GDM1 (cell line): ENCODE measurements at places on chromosomes 11 and 22.

DNA sequence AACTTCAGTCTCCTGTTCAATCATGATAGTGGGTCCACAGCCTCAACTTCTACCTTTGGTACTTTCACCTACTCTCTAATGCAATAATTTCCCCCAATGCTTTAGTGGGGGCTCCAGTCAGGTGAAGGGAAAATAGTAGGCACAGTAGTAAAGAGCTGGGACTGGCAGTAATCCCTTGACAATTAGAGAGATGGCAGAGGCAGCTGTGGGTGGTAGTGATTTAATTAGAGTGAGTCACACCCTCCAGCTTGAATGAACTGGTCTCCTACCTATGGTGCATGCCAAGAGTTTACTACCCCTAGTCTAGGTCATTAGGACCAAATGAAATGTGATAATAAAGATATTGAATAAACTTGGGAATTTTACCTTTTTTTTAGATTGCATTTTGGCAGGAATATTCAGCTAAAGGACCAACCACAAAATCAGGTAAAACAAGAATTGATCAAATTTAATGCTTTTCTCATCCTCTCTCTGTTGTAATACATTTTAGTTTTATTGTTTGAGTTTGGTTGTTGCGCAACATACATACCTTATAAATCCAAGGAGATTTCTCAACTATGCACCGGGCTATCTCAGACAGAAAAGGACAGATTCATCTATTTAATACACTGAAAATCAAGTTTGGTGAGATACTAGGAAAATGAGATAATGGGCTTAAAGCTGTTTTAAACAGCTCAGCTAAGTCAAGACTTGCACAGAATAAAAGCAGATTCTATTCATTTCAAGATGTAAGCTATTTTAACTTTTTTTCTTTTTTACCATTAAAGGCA is 9.0 kb downstream of the PRRG4 start:
- no peak for DNase-seq

- DNase-seq = no peak
These were observed 405.7 kb downstream of the AASDHPPT start for GRCh38 chr11:106482917-106483785.

DNA sequence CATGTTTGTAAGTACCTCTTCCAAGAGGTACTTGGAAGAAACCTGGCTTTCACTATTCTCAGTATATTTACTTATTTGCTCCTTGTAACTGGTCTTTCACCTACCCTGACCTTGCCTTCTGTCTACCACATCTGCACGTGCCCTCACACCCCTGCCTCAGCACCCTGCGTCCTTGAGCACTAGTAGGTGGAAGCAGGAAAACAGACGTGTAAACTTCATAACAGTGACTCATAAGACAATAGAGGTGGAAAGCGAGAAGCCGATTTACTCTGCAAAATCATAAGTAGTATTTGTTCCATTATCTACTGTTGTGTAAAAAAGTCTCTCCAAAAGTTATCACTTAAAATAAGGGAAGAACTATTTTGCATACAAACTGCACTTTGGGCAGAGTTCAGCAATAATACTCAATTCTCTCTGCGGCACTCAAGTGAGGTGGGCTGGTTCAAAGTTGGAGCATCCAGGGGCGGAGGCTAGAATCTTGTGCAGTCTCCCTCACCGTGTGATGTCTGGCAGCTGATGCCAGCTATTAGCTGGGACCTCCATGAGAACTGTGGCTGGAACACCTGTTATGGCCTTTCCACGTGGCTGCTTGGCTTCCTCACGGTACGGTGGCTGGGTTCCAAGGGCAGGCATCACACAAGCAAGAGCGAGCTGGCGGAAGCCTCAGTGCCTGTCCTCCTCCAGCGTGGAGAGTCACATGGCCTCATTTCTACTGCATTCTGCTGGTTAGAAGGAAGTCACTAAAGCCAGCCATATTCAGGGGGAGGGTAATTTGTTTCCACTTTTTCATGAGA is 30.4 kb downstream of the PACS1 start:
- DNase-seq = peak; percentile 56

DNA sequence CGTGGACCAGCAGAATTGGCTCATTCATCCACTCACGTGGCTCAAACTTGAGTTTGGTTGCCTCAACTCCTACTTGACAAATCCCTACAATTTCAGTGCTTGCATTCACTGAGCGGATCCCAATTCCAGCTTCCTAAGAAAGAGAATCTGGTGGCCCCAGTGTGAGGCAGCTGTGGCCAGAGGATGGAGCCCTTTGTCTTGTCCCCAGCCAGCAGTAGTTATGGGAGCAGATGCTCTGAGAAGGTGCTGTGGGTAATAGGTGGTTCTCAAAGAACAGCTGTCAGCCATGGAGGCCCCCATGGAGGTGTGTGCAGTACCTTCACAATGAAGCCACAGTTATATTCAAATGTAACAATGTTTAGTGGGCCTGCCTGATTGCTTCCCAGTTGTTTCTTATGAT is 39.3 kb downstream of the KREMEN1 start:
- DNase-seq = no peak

DNA sequence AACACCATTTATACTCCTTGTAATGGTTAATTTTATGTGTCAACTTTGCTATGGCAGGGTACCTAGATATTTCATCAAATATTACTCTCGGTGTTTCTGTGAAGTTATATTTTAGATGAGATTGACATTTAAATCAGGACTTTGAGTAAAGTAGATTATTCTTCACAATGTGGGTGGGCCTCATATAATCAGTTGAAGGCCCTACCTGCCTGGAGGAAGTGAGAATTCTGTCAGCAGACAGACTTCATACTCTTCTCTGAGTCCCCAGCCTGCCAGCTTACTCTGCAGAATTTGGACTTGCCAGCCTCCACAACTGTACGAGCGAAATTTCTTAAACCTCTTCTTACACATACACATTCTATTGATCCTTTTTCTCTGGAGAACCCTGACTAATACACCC is 49.3 kb upstream of the SYT9 start:
- no peak for DNase-seq

GRCh38 chr22:19693581-19693980 is 20.7 kb upstream of the SEPTIN5 start:
- DNase-seq = no peak

- DNase-seq = no peak
These were observed 21.9 kb downstream of the ZMAT5 start for GRCh38 chr22:29744902-29745301.

DNA sequence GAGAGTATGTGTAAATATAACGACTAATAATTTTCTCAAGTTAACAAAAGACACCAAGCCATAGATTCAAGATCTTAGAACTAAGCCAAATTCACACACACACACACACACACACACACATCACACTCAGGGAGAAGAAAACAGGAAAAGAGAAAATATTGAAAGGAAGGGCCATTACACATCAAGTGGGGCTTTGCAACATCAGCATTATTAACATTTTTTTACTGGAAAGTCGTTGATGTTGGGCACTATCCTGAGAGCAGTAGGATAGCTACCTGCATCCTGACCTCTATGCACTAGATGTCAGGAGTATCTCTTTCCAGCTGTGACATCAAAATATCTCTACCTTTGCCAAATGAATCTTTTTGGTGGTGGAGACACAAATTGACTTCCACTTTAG is 8.9 kb downstream of the OR5D16 start:
- DNase-seq = no peak

DNA sequence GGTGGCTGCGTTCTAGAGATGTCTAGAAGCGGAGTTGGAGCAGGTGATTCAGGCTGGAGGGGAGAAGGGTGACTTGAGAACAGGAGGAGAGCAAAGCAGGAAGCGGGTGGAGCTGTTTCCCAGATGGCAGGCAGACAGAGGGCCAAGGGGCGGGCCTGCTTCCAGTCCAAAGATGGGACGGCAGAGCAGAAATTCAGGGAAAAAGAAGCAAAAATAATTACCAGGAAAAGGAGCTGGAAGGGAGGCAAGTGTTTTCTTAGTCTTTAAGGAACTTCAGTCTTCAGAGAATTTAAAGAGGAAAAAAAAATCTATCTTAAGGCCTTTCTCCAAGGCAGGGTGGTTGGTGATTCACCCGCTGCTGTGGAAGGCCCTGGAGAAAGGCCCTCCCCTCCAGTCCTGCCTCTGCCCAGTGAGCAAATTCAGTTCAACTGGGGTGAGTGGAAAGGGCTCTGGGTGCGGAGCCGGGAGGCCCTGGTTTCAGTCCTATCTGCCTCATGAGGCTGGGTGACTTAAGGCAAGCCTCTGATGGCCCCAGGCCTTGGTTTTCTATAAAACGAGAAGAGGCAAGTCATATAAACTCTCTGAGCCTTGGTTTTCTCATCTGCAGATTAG is 4.5 kb upstream of the CREB3L1 start:
- no peak for DNase-seq
